CD4-positive, alpha-beta T cell treated with Interferon alpha-2 for 1 hour (primary cell): ENCODE measurements at places on chromosomes 16 and 17.

- no peak for DNase-seq
Measured at GRCh38 chr16:81586977-81587625, 142.5 kb downstream of the CMIP start.

- DNase-seq = no peak
Measured at GRCh38 chr16:4580250-4580649, 24.1 kb downstream of the C16orf96 start.

DNA sequence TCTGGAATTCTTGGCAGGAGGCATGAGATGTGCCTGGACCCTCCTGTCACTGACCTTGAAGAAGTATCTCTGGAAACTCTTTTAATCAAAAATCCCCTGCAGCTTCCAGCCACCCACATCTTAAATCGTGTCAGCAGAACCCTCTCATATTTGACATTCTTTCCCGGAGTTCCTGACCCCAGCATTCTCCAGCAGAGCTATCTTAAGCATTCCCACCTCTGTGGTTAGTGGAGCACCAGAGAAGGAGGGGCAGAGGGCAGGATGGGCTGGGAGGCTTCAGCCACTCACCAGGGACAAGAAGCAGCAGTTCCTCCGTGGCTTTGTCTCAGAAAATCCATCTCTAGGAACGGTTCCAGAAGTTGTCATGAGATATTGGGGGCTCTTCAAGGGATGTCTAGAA lies 149.9 kb downstream of the RGS9 start:
- no peak for DNase-seq

DNA sequence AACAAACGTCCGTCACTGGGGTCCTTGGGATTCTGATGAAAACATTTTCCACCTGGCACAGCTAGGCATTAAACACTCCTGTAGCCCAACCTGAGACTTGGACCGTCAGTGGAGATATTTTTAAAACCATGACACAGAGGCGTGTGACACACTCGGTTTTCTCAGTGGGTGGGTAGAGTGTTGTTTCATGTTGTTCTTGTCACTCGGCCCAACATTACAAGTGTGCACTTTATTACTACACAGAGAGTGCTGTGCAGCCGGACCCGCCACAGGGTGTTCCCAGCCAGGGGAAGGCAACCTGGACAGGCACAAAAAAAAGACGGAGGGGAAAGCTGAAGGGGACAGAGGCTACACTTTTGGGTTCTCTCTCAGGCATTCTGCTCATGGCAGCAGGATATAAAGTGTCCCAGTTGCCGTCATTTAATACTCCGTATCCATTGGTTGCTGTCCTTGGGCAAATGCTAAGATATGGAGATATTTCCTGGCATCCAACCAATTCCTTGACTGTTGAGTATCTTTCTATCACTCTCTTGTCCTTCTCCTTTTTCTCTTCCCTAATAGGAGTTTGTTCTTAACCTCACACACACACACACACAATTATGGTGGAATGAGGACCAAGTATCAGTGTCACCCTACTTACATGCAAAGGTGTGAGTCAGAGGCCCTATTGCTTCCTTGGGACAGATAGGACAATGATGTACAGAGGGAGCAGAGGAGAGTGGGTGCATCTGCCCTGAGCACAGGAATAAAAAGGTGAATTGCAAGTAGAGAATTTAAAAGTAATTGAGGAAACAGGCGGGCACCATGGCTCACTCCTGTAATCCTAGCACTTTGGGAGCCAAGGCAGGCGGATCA lies 154.1 kb upstream of the SOX9 start:
- no peak for DNase-seq

DNA sequence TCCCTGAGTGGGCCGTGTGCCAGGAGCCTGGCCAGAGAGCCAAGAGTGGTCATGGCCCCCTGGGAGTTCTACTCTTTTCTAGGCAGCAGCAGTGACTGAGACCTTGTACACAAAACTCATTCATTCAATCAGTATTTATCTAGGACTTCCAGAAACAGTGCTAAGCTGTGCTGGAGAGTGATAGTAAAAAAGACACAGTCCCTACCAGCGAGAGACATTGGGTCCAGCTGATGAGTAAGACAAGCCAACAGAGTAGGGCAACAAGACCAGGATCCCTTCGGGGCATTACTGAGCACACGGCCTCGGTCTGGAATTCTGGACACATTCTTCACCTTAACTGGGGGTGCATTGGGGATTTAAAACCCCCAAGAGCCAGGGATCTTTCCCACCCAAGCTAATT lies 20.2 kb downstream of the CBX4 start:
- DNase-seq = no peak

- DNase-seq = no peak
Measured at GRCh38 chr17:74654742-74655141, 31.2 kb upstream of the CD300E start.

DNA sequence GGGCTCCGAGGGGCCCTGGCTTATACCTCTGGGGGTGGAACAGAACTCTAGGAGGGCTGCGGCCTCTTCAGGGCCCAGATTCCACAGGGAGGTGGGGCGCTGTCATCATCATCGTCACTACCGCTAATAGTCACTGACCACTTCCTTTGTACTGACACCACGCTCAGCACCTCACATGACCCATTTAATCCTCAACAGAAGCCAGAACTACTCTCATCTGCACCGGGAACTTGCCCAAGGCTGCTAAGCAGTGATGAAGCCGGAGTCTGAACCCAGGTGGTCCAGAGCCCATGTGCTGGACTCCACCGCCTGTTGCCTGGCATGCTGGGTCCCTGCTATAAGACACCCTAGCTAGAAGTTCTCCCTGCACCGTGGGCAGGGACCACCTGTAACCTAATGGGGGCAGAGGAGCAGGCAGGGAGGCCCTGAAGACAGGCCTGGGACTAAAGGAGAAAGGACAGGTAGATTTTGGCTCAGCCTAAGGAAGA lies 12.0 kb downstream of the UNC13D start:
- DNase-seq = peak; percentile 59

- no peak for DNase-seq
Measured at GRCh38 chr16:69384974-69385373, 833 bp downstream of the TERF2 start.

- DNase-seq = no peak
Measured at GRCh38 chr17:69058165-69058564, 2.6 kb downstream of the ABCA9 start.

DNA sequence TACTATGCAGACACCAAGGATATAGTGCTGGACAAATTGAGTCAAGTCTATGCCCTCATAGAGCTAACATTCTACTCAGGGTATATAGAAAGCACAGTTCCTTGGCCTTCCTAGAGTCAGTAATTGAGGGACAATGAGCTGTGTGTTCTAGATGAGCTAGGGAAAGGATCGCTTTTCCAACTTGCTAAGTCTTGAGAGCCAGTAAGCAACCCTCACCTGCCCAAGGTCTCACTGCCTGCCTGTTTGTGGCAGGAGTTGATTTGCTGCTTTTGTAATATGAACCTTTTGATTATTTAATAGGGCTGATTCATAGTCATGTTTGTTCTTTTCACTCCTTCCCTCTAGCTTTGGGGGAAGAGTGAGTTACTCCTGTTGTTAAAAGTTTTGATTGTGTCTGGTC lies 6.5 kb downstream of the DDX42 start:
- no peak for DNase-seq

DNA sequence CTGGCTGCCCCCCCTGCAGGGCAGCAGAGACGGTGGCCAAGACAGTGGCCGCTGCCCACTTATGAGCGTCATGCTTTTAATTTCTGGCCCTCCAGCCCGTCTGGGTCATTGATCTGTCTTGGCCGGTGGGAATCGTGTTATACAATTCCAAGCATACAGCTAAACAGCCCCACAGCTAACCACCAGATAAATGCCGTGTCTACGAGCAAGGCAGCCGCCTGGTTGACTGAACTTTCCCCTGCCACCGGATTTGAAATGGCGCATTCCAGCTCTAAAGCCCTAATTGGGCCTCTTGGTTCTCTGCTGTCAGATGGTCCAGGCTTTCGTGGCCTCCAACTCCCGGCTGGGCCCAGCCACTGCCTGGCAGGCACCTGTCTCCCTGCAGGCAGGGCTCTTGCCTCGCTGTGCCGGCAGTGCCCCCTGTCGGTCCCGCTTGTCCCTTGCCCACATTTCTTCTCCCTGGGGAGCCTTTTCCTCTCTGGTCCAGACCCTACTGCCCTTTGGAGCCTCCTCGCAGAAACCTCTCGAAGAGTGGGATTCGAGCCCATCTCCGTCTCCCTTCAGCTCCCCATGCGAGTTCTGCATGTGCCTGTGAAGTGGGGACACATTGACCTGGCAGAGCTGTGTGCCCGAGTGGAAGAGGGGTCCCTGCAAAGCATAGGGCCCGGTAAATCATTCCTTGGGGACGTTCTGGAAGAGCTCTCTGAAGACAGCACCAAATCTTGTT lies 1.8 kb upstream of the RBFOX3 start:
- DNase-seq = peak; percentile 23

DNA sequence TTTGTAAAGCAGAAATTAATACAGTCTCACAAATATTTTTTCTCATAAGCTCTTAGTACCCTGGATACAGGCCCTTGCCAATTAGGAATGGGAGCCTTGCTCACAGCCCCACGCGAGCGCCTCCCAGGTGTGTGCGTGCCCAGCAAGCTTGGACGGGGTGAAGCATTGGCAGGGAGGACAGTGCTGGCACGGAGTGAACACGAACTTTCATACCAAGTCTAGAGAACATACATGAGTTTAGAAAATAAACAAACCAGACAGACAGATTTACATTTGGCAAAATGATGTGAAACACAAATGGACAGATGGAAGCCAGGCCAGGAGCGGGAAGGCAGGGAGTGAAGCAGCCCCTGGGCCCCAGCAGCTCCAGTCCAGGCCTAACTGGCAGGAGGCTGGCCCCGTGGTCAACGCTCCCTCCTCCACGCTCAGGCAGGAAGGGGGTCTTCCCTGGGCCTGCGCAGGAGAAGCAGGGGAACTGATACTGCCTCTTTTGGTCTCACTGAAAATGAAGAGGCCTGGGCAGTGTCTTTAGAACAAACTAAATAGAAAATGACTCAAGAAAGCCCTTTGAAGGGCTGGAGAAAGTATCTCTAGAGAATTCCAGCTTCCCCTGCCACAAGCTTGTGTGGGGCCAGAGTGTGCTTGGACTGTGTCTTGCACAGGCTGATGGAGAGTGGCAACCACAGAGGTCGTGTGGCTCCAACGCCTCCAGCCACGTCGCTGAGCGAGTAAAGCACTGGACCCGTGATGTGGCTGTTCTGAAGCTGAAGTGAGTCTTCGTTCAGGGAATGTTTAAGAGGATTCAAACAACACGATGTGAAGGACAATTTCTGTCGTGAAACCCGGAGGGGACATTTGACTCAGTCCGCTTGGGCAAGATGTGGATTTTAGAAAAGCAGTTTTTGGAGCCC lies 9.9 kb upstream of the FOXJ1 start:
- no peak for DNase-seq

- no peak for DNase-seq
Measured at GRCh38 chr17:75913537-75914210, 9.0 kb upstream of the MRPL38 start.

- no peak for DNase-seq
Measured at GRCh38 chr16:21265104-21265837, 12.8 kb downstream of the CRYM start.

DNA sequence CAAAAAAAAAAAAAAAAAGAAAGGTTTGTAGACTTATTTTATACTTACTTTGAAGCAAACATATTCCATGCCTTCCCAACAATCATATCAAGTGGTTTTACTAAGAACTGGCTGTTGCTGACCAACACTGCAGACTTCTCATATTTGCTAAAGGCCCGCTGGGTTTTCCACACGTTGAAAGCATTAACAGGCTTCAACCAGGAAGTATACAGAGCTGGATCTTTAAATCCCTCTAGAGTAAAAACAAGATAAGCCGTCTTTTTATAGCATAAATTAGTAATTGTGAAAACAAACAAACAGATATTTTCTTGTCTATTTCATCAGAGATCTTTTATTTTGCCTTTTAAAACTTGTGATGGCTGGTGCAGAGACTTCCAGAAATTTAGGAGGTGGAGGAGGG lies 29.1 kb downstream of the TUBD1 start:
- no peak for DNase-seq

GRCh38 chr16:69348222-69348621 lies 3.4 kb downstream of the TMED6 start:
- DNase-seq = no peak

GRCh38 chr16:21009815-21010214 lies 109.2 kb downstream of the LYRM1 start:
- no peak for DNase-seq

- peak; percentile 25 for DNase-seq
Measured at GRCh38 chr16:88662222-88662842, 559 bp downstream of the MVD start.

DNA sequence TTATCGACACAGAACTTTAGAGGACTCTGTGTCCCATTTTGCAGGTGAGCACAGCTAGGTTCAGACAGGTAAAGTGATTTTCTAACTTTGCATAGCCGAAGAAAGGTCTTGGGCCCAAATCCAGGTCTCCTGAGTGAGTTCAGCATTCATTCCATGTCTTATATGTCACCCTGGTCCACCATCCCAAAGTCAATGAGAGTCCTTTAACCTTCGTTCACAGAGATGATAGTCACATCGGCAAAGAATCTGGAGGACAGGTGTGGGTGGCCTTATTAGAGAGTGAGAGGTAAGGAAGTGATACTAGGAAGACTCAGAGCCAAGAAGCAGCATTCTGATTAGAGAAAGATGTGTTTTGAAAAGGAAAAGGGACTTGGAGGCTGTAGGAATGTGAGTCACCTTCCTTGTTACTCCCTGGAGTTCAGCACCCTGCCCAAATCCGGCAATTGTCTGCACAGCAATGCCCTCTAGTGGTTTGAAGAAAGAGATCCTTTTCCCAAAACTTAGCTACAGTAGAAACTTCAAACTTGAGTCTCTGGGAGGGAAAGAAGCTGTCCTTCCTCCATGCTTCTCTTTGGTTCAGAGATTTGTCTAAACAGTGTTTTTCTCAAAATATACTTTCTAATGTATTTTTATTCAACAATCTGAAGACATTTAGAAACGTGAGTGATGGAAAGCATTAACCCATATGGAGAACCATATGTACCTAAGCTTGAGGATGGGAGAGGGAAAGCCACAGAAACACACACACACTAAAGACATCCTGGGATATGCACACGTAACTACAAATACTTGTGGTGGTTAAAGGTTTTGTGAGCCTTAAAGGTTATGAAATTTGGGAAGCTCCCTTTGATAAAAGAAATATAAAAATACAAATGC lies 96.4 kb upstream of the SHISA6 start:
- no peak for DNase-seq

DNA sequence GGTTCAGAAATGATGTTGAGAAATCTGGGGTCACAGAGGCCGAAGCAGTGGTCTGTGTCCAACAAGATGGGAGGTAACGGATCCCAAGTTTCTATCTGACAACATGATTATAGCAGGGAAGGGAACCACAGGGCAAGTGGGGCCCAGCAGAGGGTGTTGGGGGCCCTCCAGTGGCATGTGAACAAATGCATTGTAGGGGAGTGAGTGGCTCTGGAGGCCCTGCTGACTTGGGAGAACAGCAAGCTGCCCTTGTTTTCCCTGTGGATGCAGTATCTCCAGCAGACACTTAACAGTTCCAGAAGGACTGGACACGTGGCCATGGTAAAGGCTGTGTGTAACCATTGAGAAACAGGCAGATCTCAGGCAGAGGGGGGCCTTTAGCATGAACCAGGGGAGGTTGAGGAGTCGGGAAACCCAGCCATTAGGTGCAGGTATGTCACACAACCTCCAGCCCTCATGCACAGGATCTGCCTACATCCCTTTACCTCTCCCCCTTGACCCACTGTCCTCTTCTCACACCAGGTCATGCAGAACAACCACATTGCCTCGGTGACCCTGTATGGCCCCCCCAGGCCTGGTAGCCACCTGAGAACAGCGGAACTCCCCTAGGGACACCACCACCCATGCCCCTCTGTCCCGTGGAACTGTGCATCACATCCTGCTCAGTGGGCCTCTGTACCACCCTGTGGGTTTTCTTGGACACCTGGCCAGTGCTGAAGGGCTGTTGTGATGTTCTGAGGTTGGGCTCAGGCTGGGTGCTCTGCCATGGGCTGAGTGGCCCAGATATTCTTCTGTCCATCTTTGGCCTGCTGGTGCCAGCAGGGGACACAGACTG lies 4.1 kb downstream of the B3GNT9 start:
- no peak for DNase-seq
